ENCODE measurements at places on chromosomes 16 and 17.

GRCh38 chr16:57188711-57189002, 2.5 kb downstream of the RSPRY1 start:
- DNase-seq, result no peak

DNA sequence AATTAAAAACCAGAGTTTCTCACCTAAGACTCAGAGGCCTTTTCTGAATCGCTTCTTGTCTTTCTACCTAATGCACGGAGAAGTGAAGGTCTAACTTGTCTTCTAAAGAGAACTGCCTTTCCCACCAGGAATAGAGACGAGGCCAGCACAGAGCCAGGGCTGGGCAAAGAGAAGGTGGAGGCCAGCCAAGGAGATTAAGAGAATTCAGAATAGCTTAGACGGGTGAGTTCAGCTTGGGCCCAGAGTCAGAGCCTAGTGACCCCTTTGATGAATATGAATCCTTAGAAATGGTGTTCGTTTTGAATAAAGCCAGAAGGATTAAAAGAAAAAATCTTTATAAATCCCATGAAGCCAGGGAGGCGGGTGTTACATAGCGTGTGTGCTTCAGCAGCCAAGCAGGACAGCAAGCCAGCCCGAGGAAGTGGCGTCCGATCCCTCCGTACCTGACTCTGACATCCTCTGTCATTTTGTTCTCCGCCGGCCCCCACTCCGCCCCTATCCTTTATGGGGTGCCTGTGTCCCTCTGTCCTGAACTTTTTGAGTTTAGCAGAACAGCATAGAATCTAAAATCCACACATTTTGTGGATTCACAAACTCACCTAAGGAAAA, 7.4 kb downstream of the GSG1L2 start:
- no peak for DNase-seq

DNA sequence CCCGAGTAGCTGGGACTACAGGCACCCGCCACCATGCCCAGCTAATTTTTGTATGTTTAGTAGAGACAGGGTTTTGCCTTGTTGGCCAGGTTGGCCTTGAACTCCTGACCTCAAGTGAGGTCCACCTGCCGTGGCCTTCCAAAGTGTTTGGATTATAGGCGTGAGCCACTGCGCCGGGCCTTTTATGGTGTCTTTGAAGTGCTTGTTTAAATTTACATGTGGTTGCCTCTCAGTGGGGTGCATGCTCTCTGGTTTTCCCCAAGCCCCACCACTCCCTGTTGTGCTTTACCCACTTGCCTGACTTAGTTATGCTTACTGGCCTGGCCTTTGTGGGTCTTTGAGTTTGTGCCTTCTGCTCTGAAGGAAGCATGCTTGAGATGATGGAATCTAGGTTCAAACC, 132.0 kb downstream of the PRKCB start:
- DNase-seq, result no peak

- DNase-seq, result no peak
These were observed 17.1 kb downstream of the NME3 start for GRCh38 chr16:1754204-1754603.

DNA sequence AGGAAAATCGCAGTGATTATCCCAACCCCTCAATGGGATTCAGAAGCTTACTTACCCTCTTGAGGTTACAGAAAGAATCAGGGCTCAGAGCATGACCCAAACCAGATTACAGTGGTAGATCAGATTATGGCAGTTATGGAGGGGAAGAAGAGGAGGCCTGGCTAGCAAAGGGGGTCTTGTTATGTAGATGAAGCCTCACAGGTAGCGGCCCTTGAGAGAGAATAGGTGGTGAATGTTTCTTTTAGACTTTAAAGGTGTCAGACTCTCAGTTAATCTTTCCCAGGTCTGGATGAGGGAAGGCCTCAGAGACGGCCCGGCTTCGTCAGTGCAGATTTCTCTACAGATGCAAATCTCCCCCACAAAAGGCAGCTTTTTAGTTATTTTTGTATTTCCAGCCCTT, 15.6 kb downstream of the RNF112 start:
- no peak for DNase-seq

DNA sequence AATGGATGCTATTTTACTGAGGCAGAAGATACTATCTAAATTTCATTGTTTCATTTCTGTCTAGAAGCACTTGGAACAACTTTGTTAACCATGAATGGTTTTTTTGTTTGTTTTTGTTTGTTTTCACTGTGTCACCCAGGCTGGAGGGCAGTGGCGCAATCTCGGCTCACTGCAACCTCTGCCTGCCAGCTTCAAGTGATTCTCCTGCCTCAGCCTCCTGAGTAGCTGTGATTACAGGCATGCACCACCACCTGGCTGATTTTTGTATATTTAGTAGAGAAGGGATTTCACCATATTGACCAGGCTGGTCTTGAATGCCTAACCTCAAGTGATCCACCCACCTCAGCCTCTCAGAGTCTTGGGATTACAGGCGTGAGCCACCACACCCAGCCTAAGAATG, 40.5 kb downstream of the ABHD15 start:
- no peak for DNase-seq

DNA sequence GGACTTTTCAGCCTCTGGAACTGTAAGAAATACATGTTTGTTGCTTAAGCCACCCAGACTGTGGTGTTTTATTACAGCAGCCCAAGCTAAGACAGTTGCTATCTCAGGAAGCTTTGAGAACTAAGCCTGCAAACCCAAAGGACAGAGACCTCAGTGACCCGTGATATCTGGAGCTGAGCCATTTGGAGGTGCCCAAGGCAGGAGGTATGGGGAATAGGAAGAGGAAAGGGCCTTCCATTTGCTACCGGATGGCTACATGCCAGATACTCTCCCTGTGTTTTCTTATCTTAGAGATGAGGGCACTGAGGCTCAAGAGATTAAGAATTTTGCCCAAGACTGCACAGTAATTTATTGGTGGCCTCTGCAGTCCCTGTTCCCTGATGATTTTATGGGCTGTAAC, 622.1 kb upstream of the CDH5 start:
- no peak for DNase-seq

- DNase-seq, result peak; percentile 15
These were observed 10.3 kb downstream of the ZNF18 start for GRCh38 chr17:11986942-11987329.

DNA sequence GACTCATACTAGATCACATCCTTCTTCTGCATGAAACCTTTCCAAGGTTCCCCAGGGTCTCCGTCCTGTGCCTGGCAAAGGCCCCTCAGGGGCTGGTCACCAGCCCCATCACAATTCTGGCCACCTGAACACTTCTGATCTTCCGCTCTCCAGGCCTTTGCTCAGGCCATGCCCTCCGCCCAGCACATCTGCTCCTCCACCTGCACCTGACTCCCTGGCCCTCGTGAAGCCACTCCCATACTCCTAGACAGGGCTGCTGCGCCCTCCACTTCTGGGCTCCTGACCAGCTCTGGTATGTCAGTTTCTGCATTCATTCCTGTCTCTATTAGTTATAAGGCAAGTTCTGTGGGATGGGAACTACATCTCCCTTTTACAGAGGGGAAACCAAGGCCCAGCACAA, 1.9 kb upstream of the MYL11 start:
- no peak for DNase-seq

GRCh38 chr16:22307838-22308237, 10.6 kb downstream of the POLR3E start:
- no peak for DNase-seq

GRCh38 chr17:8806926-8807550, 7.9 kb upstream of the MFSD6L start:
- DNase-seq, result no peak

- DNase-seq, result no peak
These were observed 1.4 kb upstream of the TBC1D24 start for GRCh38 chr16:2473446-2473926.

- no peak for DNase-seq
These were observed 279.5 kb downstream of the SEC14L1 start for GRCh38 chr17:77420095-77420803.

GRCh38 chr17:4968486-4969046, 949 bp upstream of the SPAG7 start:
- no peak for DNase-seq

DNA sequence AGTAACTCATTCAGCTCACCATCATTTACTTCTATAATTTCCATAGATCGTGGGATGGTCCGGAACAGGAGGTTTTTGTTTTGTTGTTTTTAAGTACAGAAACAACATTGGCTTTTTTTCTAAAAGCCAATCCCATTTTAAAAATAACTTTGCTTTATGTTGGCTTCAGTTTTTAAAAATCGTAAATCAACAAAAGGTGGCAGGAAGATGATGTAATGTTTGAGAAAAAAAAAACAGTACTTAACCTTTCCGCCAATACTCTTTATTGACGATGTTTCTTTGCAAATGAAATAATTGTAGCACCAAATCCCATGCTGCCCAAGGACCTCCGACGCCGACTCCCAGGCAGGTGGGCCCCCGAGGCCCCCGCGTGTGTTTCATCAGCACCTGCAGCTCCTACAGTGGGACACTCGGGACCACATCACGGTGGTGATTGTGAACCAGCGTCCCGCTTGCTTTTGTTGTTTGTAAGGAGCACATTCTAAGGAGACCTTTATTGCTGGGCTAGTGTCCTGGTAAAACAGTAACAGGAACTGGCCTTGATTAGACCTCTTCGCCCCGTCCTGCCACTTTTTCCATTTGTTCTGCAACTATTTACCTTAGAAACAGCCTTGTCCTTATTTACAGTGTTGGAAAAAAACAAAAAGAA, 140.2 kb upstream of the CHMP6 start:
- DNase-seq, result no peak

DNA sequence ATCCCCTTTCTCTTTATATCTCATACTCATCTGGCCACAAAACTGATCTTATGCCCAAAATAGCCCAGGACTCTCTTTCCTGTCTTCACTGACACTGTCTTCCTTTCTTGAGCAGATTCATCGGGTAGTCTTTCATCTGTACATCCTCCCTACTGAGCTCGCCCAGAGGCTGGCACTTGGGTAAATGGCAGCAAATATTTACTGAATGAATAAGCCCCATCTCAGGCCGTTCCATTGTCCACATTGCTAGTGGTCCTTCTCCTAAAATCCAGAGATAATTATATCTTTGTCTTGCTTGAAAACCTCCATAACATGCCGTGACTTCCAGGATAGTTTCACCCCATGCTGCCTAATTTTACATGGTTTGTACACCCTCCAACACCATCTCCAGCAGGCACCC, 158.1 kb upstream of the SDK2 start:
- DNase-seq, result no peak

GRCh38 chr16:8720080-8720966, 45.9 kb downstream of the ABAT start:
- no peak for DNase-seq

DNA sequence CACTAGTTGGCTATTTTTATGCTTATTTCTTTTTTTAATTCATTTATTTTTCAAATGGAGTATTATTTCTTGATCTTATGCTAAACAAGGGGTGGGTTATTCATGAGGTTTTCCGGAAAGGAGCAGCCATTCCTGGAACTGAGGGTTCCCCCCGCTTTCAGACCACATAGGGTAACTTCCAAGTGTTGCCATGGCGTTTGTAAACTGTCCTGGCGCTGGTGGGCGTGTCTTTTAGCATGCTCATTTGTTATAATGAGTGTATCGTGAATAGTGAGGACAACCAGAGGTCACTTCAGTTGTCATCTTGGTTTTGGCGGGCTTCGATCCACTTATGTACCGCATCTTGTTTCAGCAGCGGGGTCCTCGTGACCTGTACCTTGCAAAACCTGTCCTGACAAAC, 29.6 kb upstream of the ASGR2 start:
- no peak for DNase-seq

DNA sequence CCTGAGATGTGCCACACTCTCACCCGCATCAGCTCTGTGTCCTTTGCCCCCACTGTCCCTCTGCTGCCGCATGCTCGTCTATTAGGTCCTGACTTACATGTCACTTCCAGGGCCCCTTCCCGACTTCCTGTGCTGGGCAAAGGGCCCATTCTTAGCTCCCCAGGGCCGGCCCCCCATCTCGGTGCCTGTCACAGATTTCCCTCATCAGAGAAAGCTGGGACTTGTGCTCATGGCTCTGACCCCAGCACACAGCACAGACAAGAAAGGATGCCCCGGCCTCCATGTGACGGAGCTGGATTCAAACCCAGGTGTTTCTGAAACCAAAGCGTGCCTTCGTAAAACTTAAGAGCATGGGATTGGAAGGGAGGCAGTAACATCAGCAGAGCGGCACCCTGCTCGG, 5.9 kb upstream of the MAPK7 start:
- no peak for DNase-seq

DNA sequence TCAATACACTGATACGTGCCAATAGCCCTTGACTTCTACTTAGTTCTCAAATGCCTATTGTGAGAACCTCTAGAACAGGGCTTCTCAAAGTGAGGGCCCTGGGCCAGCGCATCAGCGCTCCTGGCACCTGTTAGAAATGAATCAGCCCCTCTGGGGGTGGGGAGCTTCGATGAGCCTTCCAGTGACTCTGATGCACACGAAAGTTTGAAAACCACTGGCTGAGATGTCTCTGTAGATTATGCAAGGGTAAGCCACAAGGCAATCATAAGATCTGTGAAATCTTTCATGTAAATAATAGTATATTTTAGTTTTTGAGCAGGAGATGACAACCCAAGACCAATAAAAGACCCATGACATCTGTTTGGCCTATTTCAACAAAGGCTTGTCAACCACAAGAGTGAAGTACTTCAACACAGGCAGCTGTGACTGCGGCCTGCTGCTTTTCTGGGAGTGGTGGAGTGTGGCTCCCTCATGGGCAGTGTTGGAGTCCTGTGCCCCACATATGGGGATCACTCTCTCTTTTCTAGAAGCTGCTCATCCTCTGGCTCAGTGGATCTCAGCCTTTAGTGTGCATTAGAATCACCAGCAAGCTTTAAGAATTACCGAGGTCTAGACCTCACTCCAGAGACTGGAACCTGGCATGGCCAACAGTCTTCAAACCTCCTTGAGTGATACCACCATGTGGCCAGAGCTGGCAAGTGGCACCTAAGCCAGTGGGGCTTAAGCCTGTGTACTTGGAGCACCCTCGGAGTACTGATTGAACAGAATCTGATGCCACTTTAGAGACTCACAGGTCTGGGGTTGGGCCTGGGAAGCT, 5.8 kb downstream of the MTHFSD start:
- DNase-seq, result no peak

DNA sequence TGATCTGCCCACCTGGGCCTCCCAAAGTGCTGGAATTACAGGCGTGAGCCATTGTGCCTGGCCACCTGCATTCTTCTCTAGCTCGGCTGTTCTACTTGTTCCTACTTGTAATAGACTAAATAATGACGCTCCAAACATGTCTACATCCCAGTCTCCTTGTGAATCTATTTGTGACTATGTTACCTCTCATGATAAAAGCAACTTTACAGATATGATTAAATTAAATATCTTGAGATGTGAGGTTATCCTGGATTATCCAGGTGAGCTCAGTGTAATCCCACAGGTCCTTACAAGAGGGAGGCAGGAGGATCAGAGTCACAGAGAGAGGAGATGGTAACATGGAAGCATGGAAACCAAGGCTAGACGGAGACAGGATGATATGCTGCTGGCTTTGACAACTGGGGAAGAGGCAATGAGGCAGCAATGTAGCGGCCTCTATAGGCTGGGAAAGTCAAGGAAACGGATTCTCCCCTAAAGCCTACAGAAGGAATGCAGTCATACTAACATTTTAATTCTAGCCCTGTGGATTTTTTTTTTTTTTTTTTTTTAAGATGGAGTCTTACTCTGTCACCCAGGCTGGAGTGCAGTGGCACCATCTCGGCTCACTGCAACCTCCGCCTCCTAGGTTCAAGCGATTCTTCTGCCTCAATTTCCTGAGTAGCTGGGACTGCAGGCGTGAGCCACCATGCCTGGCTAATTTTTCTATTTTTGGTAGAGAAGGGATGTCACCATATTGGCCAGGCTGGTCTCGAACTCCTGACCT, 5.0 kb upstream of the LASP1 start:
- DNase-seq, result no peak

- DNase-seq, result no peak
These were observed 548 bp downstream of the TBX2 start for GRCh38 chr17:61400066-61400716.
